ENCODE measurements at places on chromosomes 11 and 22. TPM values are rescaled to one million over a fixed set of nuclear protein-coding genes. Genes with fewer than 3 reads are reported as not detected.

Gene OR51E2
- not detected for total RNA-seq

Gene DGCR6
- 8.6 TPM for total RNA-seq

Gene FAT3
- total RNA-seq: 0.88 TPM

Gene TMPRSS4
- total RNA-seq: not detected

Gene ZBTB3
- 7.0 TPM for total RNA-seq

Gene MUC5B
- not detected for total RNA-seq
